Activated CD4-positive, alpha-beta memory T cell treated with anti-CD3 and anti-CD28 coated beads, Interleukin-2, amount 10 ng/mL, durations not matched to agents 7 days and 5 days (primary cell): ENCODE measurements at places on chromosomes 5 and 9. TPM values are rescaled to one million over a fixed set of nuclear protein-coding genes. Genes with fewer than 3 reads are reported as not detected.
A peak's percentile ranks its signal among the peaks of the same experiment; 100 is the strongest.

DNA sequence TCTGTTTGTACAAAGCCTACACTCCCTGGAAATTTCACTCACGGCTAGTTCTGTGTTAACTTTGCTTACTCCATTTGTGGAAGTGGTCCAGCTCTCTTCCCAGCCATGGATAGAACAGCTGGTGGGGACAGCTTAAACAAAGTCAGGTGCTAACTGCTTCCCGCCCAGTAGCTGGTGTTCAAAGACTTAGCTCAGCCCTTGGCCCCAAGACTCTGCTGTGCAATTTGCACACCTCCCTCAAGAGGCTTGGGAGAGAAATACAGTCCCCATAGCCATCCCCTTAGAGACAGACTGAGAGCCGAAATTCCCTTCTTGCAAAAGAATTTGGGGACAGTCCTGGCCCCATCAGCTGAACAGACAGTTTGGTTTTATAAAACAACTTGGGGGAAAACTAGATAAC lies 73.8 kb upstream of the RAI14 start:
- no peaks in the 10 kb centered on the region for H3K27me3 ChIP-seq
- no peak for DNase-seq
- no peak overlapping the region for H3K4me3 ChIP-seq
- peaks cover 3% of the 10 kb centered on the region for H3K4me1 ChIP-seq

The SV2C gene
- 0.33 TPM for total RNA-seq

DNA sequence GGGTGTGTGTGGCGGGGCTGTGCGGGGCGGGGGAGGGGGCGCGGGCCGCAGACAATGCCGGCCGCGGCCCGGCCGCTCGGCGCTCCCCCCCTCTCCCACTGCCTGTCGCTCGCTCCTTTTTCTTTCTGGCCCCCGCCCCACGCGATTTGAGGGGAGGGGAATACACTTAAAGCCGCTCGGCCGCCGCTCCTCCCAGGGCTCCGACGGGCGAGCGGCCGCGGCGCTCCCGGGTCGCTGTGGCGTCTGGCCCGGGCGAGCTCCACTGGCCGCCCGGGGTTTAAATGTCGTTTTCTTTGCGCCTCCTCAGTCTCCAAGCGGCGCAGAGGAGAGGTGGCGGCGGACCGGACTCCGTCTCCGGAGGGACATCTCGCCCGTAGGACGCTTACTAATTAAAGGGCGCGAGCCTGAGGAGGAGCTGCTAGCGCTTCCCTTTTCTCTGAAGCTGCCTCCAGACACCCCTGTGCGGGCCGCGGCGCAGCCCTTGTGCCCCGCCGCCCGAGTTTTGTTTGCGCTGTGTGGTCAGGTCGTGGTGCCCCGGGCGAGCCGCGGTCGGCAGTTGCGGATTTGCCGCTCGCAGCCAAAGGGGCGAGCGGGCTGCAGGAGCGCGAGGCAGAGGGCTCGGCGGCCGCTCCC lies 1.4 kb downstream of the ZSWIM6 start:
- DNase-seq: peak; percentile 30
- H3K4me3 ChIP-seq: peak overlapping the region; percentile 67
- peaks cover 20% of the 10 kb centered on the region for H3K36me3 ChIP-seq
- peaks cover 29% of the 10 kb centered on the region for H3K27me3 ChIP-seq

The PCDHB15 gene
- total RNA-seq: not detected

GRCh38 chr5:110663525-110663924 lies 62.9 kb downstream of the TMEM232 start:
- no peak for DNase-seq
- H3K4me3 ChIP-seq: no peak overlapping the region

DNA sequence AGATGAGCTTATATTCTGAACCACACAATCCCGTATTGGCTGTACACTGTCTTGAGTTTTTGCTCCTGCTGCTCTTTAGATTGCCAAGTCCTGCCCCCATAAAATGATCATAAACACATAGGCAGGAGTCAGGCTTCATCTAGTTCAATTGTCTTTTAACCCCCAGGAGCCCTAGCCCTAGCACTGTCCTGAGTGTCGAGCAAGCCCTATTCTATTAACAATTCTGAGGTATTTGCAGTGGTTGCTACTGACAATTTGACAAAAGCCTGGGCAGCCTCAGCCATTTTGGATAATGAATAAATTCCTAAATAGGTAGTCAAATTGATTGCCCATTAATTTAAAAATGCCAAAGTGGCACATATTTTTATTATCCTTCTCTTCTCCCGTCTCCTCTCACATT lies 257.2 kb downstream of the YTHDC2 start:
- DNase-seq: no peak
- H3K4me1 ChIP-seq: no peaks in the 10 kb centered on the region
- no peaks in the 10 kb centered on the region for H3K36me3 ChIP-seq
- H3K27ac ChIP-seq: no peak overlapping the region
- H3K4me3 ChIP-seq: no peak overlapping the region

DNA sequence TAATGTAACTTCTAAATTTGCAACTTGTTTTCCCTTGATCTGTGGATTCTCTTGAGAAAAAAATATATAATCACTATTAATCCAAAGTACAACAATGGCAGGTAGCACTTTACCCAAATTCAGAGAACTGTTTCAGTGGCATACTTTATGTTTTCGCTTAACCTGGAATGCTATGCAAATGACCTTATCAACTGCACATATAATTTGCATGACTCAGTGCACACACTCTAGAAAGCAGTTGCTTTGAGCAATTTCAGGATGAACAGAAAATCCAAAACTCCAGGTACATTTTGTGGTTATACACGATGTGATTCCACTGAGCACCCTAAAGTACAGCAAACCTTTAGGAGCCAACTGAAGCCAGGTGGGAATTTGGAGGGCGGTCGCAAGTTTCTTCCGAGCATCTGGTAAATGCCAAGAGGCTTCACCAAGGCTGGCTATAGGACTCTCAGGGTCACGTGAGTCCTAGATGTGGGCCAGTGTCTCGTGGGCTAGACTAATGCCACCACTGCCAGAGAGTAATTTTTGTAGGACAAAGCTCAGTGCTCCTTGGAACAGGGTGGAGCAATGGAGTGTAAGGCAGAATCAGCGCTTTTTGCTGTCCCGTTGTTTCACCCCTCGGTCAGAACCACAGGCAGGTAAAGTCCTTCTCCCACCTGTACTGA lies 37.3 kb downstream of the DMGDH start:
- no peaks in the 10 kb centered on the region for H3K36me3 ChIP-seq
- peaks cover 9% of the 10 kb centered on the region for H3K27me3 ChIP-seq
- H3K4me3 ChIP-seq: no peak overlapping the region
- H3K27ac ChIP-seq: no peak overlapping the region
- no peak for DNase-seq
- no peaks in the 10 kb centered on the region for H3K4me1 ChIP-seq

The LECT2 gene
- not detected for total RNA-seq

GRCh38 chr9:76302947-76303550 lies 91.2 kb downstream of the RFK start:
- no peak overlapping the region for H3K27ac ChIP-seq
- H3K4me1 ChIP-seq: no peaks in the 10 kb centered on the region
- H3K27me3 ChIP-seq: peaks cover 5% of the 10 kb centered on the region
- H3K36me3 ChIP-seq: no peaks in the 10 kb centered on the region
- H3K4me3 ChIP-seq: no peak overlapping the region

The MCTP1 gene
- not detected for total RNA-seq

DNA sequence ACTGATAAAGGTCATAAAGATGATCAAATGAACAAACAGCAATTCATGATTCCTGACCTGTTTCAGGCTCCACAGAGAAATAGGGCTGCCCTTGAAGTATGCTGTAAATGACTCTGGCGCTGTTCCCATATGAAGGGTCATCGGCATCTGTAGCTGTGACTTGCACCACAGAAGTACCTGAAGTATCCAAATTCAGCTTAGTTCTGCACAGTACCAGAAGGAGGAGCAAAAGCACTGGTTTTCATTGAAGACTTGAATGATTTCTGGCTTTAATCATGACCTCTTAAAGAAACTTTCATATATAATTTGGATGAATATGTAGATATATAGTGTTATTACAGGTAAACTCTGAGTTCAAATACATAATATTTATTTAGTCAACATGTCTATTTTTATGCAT lies 109.1 kb downstream of the CDH10 start:
- H3K36me3 ChIP-seq: no peaks in the 10 kb centered on the region
- no peak overlapping the region for H3K4me3 ChIP-seq
- H3K27ac ChIP-seq: no peak overlapping the region
- H3K4me1 ChIP-seq: no peaks in the 10 kb centered on the region
- no peaks in the 10 kb centered on the region for H3K27me3 ChIP-seq

GRCh38 chr5:39598661-39599248 lies 174.0 kb upstream of the DAB2 start:
- DNase-seq: no peak
- no peak overlapping the region for H3K4me3 ChIP-seq

The NPR3 gene
- not detected for total RNA-seq

GRCh38 chr5:139431706-139432105 lies 7.6 kb downstream of the DNAJC18 start:
- H3K36me3 ChIP-seq: peaks cover 20% of the 10 kb centered on the region
- H3K27me3 ChIP-seq: no peaks in the 10 kb centered on the region
- no peak overlapping the region for H3K4me3 ChIP-seq
- no peak overlapping the region for H3K27ac ChIP-seq
- no peak for DNase-seq
- H3K4me1 ChIP-seq: peaks cover 16% of the 10 kb centered on the region

DNA sequence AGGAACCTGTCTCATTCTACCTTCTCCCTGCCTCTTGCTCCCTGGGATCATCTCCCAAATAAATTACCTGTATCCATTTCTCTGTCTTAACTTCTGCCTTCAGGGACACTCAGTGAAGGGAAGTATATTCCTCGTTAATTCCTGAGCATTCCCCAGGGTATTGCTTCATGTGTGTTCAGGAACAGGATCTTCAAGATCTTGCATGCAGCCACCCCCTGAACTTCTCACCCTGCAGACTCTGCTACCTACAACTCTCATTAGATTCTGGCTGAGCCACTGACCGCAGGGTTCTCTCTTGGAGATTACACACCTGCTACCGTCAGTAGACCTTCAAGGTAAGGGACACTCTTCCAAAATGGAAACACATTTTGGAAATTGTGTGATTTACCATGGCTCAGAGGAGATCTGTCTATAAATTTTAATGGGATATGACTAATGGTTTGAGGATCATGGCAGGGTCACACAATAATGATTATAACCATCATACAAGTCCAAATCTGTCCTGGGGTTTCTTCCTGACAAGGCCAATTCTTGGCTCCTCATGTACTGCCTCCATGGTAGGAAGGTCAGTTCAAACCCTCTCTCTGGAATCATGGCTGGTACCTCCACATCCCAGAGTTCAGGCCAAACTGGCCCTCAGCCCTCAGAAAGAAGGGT lies 38.9 kb upstream of the UGCG start:
- DNase-seq: no peak
- H3K27ac ChIP-seq: no peak overlapping the region
- peaks cover 1% of the 10 kb centered on the region for H3K27me3 ChIP-seq

The NFIB gene
- not detected for total RNA-seq

GRCh38 chr5:159814805-159815585 lies 101.3 kb upstream of the ADRA1B start:
- H3K4me1 ChIP-seq: peaks cover 4% of the 10 kb centered on the region
- H3K36me3 ChIP-seq: no peaks in the 10 kb centered on the region
- H3K27ac ChIP-seq: no peak overlapping the region
- DNase-seq: no peak

DNA sequence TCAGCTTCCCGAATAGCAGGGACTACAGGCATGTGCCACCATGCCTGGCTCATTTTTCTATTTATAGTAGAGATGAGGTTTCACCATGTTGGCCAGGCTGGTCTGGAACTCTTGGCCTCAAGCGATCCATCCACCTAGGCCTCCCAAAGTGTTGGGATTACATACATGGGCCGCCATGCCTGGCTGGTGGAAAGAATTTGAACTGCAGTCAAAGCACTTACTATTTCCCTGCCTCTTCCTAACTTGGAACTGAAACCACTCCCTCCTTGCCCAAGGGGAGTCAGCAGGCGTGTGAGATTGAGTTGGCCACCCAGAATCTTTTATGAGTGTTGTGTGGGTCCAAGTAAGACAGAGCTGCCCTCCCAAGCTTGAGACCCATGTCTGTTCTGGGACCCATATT lies 86.1 kb upstream of the PTPN3 start:
- no peak overlapping the region for H3K27ac ChIP-seq
- H3K4me1 ChIP-seq: no peaks in the 10 kb centered on the region
- DNase-seq: no peak
- H3K36me3 ChIP-seq: no peaks in the 10 kb centered on the region
- H3K4me3 ChIP-seq: no peak overlapping the region

GRCh38 chr9:77978086-77978781 lies 53.4 kb downstream of the GNAQ start:
- peaks cover 58% of the 10 kb centered on the region for H3K4me1 ChIP-seq
- no peak for DNase-seq
- peak overlapping the region; percentile 77 for H3K27ac ChIP-seq
- no peaks in the 10 kb centered on the region for H3K36me3 ChIP-seq

The CNTFR gene
- not detected for total RNA-seq

DNA sequence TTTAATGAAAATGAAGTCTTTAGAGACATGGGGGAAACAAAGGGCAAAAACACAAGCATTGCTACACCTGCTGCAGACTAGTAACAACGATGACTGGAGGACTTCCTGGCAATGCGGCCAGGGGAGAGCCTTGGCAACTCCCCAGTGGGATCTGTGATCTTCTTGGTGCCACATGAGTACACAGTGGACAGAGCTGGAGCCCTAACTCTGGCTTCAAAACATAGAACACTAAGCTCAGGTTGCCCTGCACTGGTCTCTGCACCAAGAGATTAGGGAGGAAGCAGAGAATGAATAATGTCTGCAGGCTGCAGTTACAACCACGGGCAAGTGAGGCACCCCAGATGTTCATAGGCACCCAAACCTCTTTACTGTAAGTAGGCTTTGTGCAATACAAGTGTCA lies 91.1 kb downstream of the MRPS27 start:
- no peak overlapping the region for H3K27ac ChIP-seq
- no peak overlapping the region for H3K4me3 ChIP-seq
- peaks cover 59% of the 10 kb centered on the region for H3K36me3 ChIP-seq
- H3K4me1 ChIP-seq: peaks cover 15% of the 10 kb centered on the region
- peaks cover 18% of the 10 kb centered on the region for H3K27me3 ChIP-seq
- no peak for DNase-seq

DNA sequence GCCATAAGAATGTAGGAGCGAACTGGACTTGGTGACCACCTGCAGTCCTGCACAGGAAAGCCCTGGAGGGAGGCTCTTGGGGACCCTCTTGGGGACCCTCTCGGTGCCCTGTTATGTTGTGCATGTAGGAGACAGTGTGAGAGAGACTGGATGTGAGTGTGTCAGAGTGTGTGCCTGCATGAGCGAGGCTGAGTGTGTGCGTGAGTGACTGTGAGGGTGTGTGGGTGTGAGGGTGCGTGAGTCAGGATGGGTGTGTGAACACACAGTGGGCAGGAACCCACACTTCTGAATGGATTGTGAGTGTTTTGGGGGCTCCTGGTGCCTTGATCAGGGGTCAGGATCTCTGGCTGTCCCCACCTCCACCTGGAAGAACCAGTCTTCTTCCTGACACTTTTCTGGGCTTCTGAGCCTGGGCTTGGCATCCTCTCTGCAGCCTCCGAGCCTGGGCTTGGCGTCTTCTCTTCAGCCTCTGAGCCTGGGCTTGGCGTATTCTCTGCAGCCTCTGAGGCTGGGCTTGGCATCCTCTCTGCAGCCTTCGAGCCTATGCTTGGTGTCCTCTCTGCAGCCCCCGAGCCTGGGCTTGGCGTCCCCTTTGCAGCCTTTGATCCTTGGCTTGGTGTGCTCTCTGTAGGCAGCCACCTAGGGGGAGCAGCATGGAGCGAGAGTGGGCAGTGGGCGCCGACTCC lies 25.6 kb upstream of the ANKRD33B start:
- DNase-seq: no peak
- H3K4me3 ChIP-seq: no peak overlapping the region
- H3K27me3 ChIP-seq: peaks cover 29% of the 10 kb centered on the region
- no peak overlapping the region for H3K27ac ChIP-seq
- H3K4me1 ChIP-seq: peaks cover 16% of the 10 kb centered on the region

The SHOC1 gene
- not detected for total RNA-seq

The SNAPC3 gene
- total RNA-seq: 35.6 TPM

GRCh38 chr9:14320271-14321181 lies 6.6 kb upstream of the NFIB start:
- H3K27me3 ChIP-seq: peaks cover 69% of the 10 kb centered on the region
- peaks cover 2% of the 10 kb centered on the region for H3K36me3 ChIP-seq

The ADAMTS13 gene
- total RNA-seq: 2.1 TPM
